ENCODE measurements at places on chromosomes 3 and 15.

DNA sequence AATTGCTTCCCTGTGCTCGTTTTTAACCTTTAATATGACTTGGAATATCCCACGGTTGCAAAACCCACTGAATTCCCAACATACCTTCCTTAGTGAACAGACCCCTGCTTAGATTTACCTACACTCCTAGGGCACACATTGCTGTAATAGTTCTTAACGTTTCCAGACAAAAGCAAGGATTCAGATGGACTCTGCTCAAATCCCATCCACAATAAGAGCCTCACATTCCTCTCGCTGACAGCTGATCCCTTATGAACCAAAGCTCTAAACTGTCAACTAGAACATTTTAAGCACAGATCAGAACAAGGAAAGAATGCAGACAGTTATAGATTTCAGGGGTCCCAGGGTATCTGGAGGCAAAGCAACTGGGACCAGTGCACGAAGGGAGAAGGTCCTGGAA lies 248.3 kb upstream of the ICE2 start:
- DNase-seq, result no peak

GRCh38 chr15:73226093-73226814 lies 142.5 kb downstream of the HCN4 start:
- DNase-seq, result no peak

DNA sequence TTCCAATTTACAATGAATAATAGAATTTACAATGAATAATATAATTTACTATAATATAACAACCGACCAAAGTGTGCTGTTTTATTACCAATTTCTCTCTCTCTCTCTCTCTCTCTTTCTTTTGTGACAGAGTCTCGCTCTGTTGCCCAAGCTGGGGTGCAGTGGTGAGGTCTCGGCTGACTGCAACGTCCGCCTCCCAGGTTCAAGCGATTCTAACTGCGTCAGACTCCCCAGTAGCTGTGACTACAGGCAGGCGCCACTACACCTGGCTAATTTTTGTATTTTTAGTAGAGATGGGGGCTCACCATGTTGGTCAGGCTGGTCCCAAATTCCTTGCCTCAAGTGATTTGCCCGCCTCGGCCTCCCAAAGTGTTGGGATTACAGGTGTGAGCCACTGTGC lies 17.0 kb upstream of the CCNL1 start:
- no peak for DNase-seq

- no peak for DNase-seq
Observed at GRCh38 chr15:61639491-61639890, 410.4 kb upstream of the RORA start.

GRCh38 chr3:51338632-51339031 lies 46.5 kb upstream of the MANF start:
- DNase-seq, result no peak

DNA sequence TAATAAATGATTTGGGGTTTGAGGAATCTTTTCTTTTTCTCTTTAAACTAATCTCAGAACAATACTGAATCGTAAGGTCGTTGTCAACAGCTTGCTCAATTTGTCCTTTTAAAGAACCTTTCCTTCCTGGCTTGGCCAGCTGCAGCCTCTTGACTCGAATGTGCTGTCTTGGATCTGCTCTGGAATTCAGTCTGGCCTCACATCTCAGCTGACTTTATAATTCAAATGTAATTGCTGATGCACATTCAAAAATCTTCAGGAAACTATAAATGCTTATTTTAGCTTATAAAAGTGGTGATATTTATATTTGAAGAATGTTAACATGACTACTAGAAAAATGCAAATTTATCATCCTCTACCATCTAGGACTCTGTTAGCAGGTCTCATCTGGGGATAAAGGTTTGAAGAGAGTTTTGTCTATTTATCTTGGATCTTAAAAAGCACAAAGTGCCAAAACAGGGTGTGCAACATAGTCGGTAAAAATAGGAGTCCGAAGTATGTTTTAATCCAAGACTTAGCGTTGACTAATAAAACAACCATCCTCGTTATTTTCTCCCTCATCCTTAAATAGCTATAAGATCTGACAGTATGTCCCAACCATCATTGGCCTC lies 1035.2 kb downstream of the MCTP2 start:
- DNase-seq, result no peak
